Activated CD8-positive, alpha-beta T cell treated with anti-CD3 and anti-CD28 coated beads, Interleukin-2, amount 10 ng/mL, durations not matched to agents 7 days and 5 days (primary cell): ENCODE measurements at places on chromosomes 12 and 14. TPM values are rescaled to one million over a fixed set of nuclear protein-coding genes. Genes with fewer than 3 reads are reported as not detected.

The GRIN2B gene
- not detected for total RNA-seq

The EPYC gene
- total RNA-seq: not detected

The TNFAIP2 gene
- total RNA-seq: 0.71 TPM

The TMEM52B gene
- total RNA-seq: not detected

The CBLN3 gene
- total RNA-seq: 1.1 TPM

The SOAT2 gene
- 13.3 TPM for total RNA-seq

The ALDH1L2 gene
- 0.21 TPM for total RNA-seq

The SIX6 gene
- not detected for total RNA-seq

The TPPP2 gene
- total RNA-seq: not detected

The TPH2 gene
- total RNA-seq: not detected

DNA sequence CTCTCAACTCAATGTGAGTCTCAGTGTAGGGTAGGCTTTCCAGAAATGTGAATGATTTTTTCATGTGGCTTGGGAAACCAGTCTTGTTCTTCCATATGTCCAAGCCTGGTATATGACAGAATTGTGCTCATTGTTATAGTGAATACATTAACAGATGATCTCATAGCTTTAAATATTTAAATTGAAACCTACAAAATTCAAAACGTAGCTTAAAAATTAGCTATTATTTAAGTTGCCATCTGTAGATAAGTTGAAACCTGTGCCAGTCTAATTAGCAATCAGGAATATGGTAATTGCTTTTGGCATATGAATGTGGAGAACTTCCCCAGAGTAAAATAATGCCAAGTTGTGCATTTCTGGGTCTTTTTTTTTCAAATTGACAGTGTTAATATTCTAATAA is 891.6 kb upstream of the SEL1L start:
- no peak overlapping the region for H3K27ac ChIP-seq
- H3K36me3 ChIP-seq: no peaks in the 10 kb centered on the region
- no peak for DNase-seq
- H3K27me3 ChIP-seq: no peaks in the 10 kb centered on the region
- no peaks in the 10 kb centered on the region for H3K4me1 ChIP-seq

- peaks cover 1% of the 10 kb centered on the region for H3K27me3 ChIP-seq
- no peak overlapping the region for H3K4me3 ChIP-seq
- DNase-seq: no peak
- no peaks in the 10 kb centered on the region for H3K36me3 ChIP-seq
- no peak overlapping the region for H3K27ac ChIP-seq
- H3K4me1 ChIP-seq: no peaks in the 10 kb centered on the region
Measured at GRCh38 chr12:15823360-15824128, 34.4 kb upstream of the EPS8 start.

GRCh38 chr12:25121916-25122315 is 73.0 kb downstream of the DNAI7 start:
- peaks cover 3% of the 10 kb centered on the region for H3K4me1 ChIP-seq
- DNase-seq: no peak
- no peaks in the 10 kb centered on the region for H3K36me3 ChIP-seq

GRCh38 chr12:8127138-8127537 is 3.7 kb downstream of the CLEC4A start:
- H3K27ac ChIP-seq: no peak overlapping the region
- peaks cover 4% of the 10 kb centered on the region for H3K36me3 ChIP-seq
- no peaks in the 10 kb centered on the region for H3K27me3 ChIP-seq
- H3K4me3 ChIP-seq: no peak overlapping the region

DNA sequence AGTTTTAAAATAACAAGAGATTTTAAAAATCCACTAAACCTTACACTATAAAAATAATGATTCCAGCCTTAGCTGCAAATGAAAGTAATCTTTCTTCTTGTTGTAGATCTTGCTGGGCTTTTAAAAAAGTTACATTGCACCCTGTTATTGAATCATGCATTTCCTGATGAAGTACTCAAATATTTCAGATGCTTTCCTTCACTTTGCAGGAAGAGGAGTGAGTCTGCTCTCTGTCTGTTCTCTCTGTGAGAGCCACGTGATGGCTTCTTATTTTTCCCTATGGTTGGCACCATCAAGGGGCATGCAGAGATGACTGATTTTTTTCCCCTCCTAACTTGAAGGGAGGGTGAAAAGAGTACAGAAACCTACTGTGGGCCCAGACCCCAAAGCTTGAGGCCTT is 262.7 kb downstream of the ATP23 start:
- no peak overlapping the region for H3K27ac ChIP-seq
- H3K4me3 ChIP-seq: no peak overlapping the region
- no peaks in the 10 kb centered on the region for H3K4me1 ChIP-seq
- H3K36me3 ChIP-seq: no peaks in the 10 kb centered on the region

DNA sequence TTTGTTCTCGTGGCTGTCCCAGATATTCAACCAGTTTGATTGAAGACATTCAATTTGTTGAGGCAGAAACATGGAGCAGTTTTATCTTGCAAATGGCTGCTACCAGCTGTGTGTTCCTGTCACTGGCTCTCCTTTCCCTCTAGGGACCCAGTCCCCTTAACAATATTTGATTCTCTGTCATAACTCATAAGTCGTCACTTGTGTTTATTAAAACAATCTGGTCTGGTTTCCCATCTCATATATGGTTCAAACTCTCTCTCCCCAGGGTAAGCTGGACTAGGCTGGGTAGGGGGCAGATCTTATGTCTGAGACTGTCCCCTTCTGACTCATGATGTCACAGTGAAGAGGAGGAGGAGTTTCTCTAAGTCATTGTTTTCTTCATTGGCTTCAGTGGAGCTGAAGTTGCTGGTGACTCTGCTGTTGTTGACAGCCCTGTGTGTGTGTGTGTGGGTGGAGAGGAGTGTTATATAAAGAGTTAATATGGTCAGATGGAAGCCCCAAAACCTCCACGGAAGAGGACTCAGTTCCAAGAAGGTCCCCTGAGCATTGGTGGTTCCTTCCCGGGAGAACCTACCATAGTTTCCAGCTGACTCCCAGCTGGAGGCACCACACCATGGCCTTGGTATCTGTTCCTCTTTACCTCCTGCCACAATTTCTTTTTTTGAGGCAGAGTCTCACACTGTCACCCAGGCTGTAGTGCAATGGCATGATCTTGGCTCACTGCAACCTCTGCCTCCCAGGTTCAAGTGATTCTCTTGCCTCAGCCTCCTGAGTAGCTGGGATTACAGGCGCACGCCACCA is 16.1 kb upstream of the GNG2 start:
- peaks cover 4% of the 10 kb centered on the region for H3K27me3 ChIP-seq
- no peak overlapping the region for H3K4me3 ChIP-seq
- peak overlapping the region; percentile 66 for H3K27ac ChIP-seq
- H3K36me3 ChIP-seq: peaks cover 21% of the 10 kb centered on the region
- peaks cover 57% of the 10 kb centered on the region for H3K4me1 ChIP-seq

- peaks cover 71% of the 10 kb centered on the region for H3K36me3 ChIP-seq
- peaks cover 31% of the 10 kb centered on the region for H3K4me1 ChIP-seq
- no peak for DNase-seq
- no peak overlapping the region for H3K4me3 ChIP-seq
- no peaks in the 10 kb centered on the region for H3K27me3 ChIP-seq
Measured at GRCh38 chr12:62335796-62336195, 75.6 kb downstream of the USP15 start.

GRCh38 chr12:42468921-42469320 is 120.6 kb downstream of the PRICKLE1 start:
- peaks cover 12% of the 10 kb centered on the region for H3K27me3 ChIP-seq
- peaks cover 20% of the 10 kb centered on the region for H3K4me1 ChIP-seq
- no peaks in the 10 kb centered on the region for H3K36me3 ChIP-seq
- H3K27ac ChIP-seq: peak overlapping the region; percentile 21
- DNase-seq: no peak

GRCh38 chr12:97984436-97984835 is 521.8 kb downstream of the RMST start:
- H3K36me3 ChIP-seq: no peaks in the 10 kb centered on the region
- no peaks in the 10 kb centered on the region for H3K27me3 ChIP-seq
- H3K4me3 ChIP-seq: no peak overlapping the region
- DNase-seq: no peak

- H3K4me3 ChIP-seq: no peak overlapping the region
- H3K36me3 ChIP-seq: no peaks in the 10 kb centered on the region
- H3K4me1 ChIP-seq: no peaks in the 10 kb centered on the region
- H3K27me3 ChIP-seq: no peaks in the 10 kb centered on the region
- no peak overlapping the region for H3K27ac ChIP-seq
Measured at GRCh38 chr12:31644536-31644935, 15.0 kb upstream of the ETFBKMT start.

- no peak for DNase-seq
- no peaks in the 10 kb centered on the region for H3K36me3 ChIP-seq
- no peak overlapping the region for H3K27ac ChIP-seq
Measured at GRCh38 chr12:109827080-109827479, 6.1 kb downstream of the TRPV4 start.

DNA sequence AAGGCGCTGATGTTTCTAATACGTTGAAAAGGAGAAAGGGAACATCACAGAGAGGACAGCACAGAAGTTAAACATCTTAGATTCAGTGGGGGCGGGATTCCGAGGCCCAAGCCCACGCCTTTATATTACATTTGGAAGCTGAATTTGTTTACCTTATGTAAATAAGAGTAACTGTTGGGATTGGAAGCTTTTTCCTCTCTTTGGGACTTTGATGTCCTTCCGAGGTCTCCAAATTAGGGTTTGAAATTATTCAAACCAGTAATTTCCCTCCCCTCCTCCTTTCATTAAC is 6.4 kb downstream of the FOXA1 start:
- peaks cover 19% of the 10 kb centered on the region for H3K36me3 ChIP-seq
- no peak overlapping the region for H3K27ac ChIP-seq
- no peak overlapping the region for H3K4me3 ChIP-seq
- peaks cover 3% of the 10 kb centered on the region for H3K4me1 ChIP-seq
- DNase-seq: no peak

- no peak for DNase-seq
- H3K4me3 ChIP-seq: no peak overlapping the region
- peaks cover 28% of the 10 kb centered on the region for H3K36me3 ChIP-seq
- peaks cover 40% of the 10 kb centered on the region for H3K4me1 ChIP-seq
Measured at GRCh38 chr12:92558806-92559205, 144.0 kb upstream of the PLEKHG7 start.

GRCh38 chr14:74608959-74609611 is 3.0 kb downstream of the LTBP2 start:
- DNase-seq: peak; percentile 91
- peaks cover 31% of the 10 kb centered on the region for H3K27me3 ChIP-seq
- H3K36me3 ChIP-seq: no peaks in the 10 kb centered on the region
- no peak overlapping the region for H3K4me3 ChIP-seq
- H3K4me1 ChIP-seq: peaks cover 9% of the 10 kb centered on the region

- H3K4me1 ChIP-seq: no peaks in the 10 kb centered on the region
- H3K27ac ChIP-seq: no peak overlapping the region
- DNase-seq: no peak
- H3K36me3 ChIP-seq: peaks cover 1% of the 10 kb centered on the region
Measured at GRCh38 chr12:53169644-53170043, 10.9 kb upstream of the ZNF740 start.

DNA sequence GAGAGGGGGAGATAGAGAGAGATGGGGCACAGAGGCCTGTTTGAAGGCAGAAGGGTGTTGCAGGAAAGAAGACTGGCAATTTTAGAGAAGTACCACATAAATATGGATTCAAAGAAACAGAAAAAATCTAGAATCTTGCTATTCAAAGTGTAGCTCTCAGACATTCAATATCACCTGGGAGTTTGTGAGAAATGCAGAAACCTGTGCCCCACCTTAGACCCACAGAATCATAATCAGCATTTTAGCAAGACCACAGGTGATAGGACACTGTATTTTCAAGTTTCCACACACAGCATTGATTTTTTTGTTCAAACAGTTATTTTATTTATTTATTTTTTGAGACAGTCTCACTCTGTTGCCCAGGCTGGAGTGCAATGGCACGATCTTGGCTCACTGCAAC is 3.3 kb downstream of the NEDD8 start:
- H3K27ac ChIP-seq: peak overlapping the region; percentile 42
- no peak for DNase-seq
- H3K36me3 ChIP-seq: peaks cover 25% of the 10 kb centered on the region
- H3K4me3 ChIP-seq: no peak overlapping the region
- peaks cover 47% of the 10 kb centered on the region for H3K4me1 ChIP-seq

- H3K4me1 ChIP-seq: peaks cover 23% of the 10 kb centered on the region
- no peak overlapping the region for H3K4me3 ChIP-seq
- no peaks in the 10 kb centered on the region for H3K36me3 ChIP-seq
- DNase-seq: no peak
- no peak overlapping the region for H3K27ac ChIP-seq
- H3K27me3 ChIP-seq: peaks cover 2% of the 10 kb centered on the region
Measured at GRCh38 chr12:51409846-51410245, 14.8 kb upstream of the SLC4A8 start.

DNA sequence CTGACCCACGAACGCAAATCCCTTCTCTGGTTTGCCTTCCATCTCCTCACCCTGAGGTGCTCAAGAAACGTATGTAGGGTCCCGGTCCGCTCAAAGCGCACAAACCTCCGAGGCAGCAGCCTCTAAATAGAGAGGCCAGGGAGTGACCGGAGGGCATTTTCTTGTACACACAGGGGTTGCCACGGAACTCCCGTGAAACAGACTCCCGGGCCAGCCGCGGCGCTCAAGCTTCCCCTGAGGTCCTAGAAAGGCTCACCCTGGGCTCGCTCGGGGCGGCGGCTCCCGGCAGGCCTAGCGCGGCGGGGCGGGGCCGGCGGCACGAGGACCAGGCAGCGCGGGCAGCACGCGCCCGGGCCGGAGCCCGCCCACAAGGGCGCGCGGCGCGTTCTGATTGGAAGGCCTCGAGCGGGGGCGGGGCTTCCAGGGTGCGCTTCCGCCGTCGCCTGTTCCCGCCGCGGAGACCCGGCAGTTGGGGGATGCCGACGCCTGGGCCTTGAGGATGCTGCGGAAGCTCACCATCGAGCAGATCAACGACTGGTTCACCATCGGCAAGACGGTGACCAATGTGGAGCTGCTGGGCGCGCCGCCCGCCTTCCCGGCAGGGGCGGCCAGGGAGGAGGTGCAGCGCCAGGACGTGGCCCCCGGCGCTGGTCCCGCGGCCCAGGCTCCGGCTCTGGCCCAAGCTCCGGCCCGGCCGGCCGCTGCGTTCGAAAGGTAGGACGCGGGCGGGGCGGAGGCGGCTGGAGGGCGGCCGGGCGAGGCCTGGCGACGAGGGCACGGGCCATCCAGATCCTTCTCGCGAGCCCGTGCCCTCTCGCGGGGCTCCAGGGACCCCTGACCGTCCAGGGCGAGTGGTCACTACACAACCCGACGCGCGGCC is at the start of gene TDRD9:
Gene TDRD9 (plus strand): TSS at position 446 of the 880 bp plus-strand sequence. CDS start 54 bp downstream, at position 500.
- no peaks in the 10 kb centered on the region for H3K36me3 ChIP-seq
- peaks cover 12% of the 10 kb centered on the region for H3K4me1 ChIP-seq
- DNase-seq: no peak
- H3K27me3 ChIP-seq: peaks cover 11% of the 10 kb centered on the region

DNA sequence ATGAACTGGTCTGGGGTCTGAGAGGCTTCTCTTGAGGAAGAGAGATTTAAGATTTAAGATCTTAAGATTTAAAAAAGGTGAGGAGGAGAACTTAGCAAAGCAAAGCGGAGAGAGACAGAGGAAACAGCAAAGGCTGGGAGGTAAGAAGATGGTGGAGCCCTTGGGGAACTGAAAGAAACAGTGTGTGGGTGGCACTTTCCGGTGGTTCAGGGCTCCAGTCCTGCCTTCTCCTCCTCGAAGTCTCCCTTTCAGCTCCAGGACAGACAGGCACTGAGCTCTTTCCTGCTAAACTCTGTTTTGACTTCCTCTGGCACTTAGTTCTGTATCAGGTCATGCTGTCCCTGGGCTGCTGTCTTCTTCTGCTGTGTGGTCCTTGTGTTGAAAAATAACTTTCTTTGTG is 298.7 kb upstream of the SRRM4 start:
- no peaks in the 10 kb centered on the region for H3K36me3 ChIP-seq
- DNase-seq: no peak
- no peak overlapping the region for H3K27ac ChIP-seq

- H3K4me3 ChIP-seq: no peak overlapping the region
- H3K27me3 ChIP-seq: no peaks in the 10 kb centered on the region
- H3K4me1 ChIP-seq: peaks cover 40% of the 10 kb centered on the region
- H3K27ac ChIP-seq: no peak overlapping the region
- DNase-seq: no peak
- H3K36me3 ChIP-seq: peaks cover 34% of the 10 kb centered on the region
Measured at GRCh38 chr12:96244826-96245225, 50.7 kb downstream of the ELK3 start.
